ENCODE measurements at places on chromosomes 3 and 15.

- DNase-seq = no peak
These were observed 927.6 kb downstream of the FHIT start for GRCh38 chr3:60323651-60324050.

GRCh38 chr15:100093211-100094126, 248.3 kb downstream of the ADAMTS17 start:
- DNase-seq = no peak

GRCh38 chr15:52095597-52096262, 16.8 kb downstream of the BCL2L10 start:
- no peak for DNase-seq

GRCh38 chr3:124935794-124936542, 1.4 kb upstream of the MUC13 start:
- DNase-seq = no peak

- no peak for DNase-seq
These were observed 255.9 kb downstream of the XXYLT1 start for GRCh38 chr3:195015021-195015420.

- DNase-seq = no peak
These were observed 728.8 kb downstream of the NR2F2 start for GRCh38 chr15:97059281-97059680.

DNA sequence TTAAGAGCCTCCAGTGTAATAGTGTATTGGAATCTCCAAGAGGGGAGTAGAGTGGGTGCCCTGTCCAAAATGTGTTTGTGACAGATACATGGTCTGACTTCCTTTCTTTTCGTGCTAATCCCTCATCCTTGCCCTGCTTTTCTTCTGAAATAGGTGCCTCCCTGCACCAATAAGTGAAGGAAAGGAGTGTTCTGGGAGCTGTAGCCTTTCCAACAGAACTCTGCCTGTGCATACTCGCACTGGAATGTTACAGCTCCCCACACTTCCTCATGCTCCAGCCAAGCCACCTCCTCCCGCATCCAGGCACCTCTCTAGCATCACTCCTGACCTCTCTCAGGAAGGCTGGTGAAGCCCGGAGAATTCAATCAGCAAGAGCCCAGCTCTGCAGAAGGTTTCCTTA, 478.0 kb downstream of the GABRG3 start:
- no peak for DNase-seq

- no peak for DNase-seq
These were observed 172.6 kb downstream of the RBMS3 start for GRCh38 chr3:29453284-29454001.

DNA sequence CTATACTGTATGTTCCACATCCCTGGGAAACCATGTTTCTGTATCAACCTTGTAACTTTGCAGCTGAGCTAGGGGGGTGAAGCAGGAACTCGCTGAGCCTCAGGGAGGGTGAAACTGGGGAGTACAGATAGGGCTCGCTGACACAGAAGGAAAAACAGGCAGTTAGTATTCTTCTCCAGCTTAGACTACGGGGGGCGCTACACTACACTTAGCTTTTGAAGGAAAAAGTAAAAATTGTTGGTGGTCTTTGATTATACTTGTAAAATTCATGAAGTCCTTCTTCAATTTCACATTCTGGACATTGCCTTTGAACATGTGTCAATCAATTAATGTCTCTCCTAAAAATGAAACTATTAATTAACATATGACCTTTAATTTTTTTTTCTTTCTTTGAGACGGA, 73.5 kb upstream of the RGMA start:
- DNase-seq = no peak

DNA sequence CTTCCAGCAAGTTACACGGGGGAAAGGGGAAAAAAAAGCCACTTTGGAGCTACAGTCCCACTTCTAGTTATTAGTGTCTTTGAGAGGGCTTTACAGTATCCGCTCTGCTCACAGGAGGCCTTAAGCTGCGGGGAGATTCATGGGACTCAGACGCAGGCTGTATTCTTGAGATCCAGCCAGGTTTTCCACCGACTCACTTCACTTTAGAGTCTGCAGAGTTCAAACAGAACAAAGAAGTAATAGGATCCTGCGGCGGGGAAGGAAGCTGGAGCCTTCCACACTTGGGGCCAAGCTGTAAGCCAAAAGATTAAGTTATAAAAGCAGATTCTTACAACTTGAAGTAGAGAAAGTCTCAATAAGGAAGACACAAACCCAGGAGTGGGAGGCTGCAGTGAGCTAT, 60.2 kb upstream of the FAM174B start:
- no peak for DNase-seq

DNA sequence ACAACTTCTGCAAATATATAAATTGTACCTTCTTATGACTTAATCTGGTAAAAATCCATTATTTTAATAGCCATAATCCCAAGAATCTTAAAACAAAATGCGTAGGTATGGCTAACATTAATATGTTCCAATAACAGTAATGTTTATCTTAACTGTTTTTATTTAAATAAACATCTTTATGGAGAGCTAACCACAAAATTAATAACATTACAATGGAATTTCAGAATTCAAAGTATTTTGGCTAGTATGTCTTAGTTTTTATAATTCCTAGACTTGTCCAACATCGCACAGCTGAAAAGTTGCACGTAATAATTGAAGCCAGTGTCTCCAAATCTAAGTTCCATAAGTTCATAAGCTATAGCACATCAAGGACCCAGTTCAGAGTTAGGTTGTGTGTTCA, 47.6 kb downstream of the ANKRD28 start:
- no peak for DNase-seq

- no peak for DNase-seq
These were observed 1.8 kb upstream of the STT3B start for GRCh38 chr3:31530960-31531335.
